Mesothelial cell of epicardium (in vitro differentiated cells): ENCODE measurements at places on chromosomes 13 and 19.

DNA sequence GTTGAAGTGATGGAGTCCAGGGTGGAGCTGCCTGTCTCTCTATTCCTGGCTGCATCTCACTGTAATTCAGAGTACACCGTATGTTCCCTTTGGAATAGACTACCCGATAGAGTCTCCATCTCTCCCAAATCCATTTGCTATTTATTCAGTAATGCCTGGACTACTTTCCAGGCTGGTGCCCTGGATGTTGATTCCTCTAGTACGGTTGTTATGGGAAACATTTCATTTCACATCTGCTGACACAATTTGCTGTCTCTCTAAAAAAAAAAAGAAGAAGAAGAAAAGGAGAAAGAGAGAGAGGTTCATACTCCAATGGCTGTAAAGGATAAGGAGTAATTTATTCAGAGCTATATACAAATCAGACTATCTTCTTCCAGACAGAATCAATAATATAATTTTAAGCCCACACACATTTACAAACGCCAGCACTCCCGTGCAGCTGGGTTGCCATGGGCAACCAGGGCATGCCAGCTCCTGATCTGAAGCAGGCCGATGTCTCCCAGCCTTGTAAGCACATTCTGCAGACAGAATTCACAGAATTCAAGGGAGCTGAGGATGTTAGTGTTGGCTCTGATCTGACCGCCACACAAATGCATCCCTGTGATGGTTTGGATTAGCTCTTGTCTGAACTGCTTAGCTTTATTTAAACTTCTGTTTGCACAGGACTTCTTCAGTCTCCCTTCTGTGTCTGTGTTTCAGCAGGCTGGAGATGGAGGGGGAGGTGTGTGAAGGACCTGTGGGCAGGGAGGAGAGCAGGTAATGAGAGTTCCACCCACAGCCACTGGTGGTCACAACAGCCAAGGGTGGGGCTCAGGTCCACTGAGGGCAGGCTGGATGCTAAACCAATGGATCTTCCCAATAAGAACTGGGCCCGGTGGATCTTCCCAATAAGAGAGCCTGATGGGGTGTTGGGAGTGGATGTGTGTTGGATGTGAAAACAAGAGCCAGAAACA is 66.0 kb downstream of the TEX26 start:
- DNase-seq = peak; percentile 47

GRCh38 chr13:97875911-97876310 is 77.6 kb upstream of the IPO5 start:
- no peak for DNase-seq

DNA sequence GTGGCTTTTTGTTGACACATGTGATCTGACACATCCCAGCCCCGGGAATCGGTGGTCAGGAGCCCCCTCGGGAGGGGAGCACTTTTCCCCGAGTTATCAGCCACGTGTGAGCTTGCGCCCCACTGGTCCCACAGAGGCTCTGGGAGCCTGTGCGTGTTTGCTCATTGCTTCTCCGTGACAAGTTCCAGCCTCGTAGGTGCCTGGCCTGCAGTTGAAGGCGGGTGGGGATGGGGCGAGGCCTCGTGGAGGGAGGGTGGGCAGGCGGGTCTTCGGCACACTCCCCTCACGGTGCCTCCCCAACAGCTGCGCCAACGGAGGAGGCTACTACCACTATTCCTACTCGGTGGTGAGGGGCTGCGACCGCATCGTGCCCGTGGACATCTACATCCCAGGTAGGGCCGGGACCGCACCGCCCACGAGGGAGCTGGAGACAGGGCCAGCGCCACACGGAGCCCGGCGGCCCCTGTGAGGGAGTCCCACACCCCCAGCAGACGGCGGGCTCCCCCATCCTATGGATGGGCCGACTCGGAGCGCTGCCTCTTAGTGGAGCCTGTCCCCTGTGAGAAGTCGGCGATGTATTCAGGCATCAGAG is 8.3 kb downstream of the GAMT start:
- no peak for DNase-seq

DNA sequence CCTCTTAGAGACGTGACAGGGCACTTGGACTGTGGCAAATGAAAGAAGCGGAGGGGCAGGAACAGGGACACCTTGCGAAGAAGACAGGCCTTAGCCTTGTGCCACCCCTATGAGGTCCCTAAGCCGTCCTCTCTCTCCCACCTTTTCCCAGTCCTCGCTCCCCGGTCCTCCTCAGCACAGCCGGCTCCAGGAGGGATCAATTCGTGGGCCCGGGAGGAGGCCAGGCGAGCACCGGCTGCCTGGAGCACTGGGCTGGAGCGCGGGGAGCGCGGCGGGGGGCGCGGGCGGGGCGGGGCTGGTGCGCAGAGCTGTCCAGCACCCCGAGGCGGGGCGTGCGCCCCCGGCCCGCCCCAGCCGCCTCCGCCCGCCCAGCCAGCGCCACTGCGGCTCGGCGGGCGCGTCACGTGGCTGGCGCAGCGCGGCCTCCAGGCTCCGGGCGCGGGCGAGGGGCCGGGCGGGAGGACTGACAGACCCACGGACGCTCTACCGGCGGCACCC is at the start of gene LRP3:
TSS of gene LRP3 (plus strand) at position 466 of the 498 bp plus-strand sequence. CDS start 456 bp downstream, outside the sequence.
- peak; percentile 54 for DNase-seq

- DNase-seq = no peak
These were observed 346.1 kb downstream of the SLITRK1 start for GRCh38 chr13:83536153-83536552.

GRCh38 chr13:99469041-99469440 is 32.2 kb upstream of the TM9SF2 start:
- no peak for DNase-seq

DNA sequence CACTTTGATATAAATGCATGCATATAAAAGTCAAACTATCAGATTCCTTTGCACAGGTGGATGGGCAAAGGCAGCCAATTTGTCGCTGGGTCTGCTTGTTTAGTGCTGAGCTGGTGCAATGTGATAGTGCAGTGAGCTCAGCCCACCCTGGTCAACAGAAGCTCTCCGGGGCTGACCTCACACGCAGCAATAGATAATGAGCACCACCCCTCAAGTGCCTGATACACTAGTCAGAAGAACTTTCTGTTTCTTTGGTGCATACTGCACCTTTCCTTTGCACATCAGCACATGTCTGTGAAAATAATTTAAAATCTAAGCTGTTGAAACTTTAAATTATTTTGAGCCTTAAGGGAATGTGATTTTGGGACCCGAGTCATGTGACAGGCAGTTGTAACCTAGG is 20.2 kb downstream of the ATP8A2 start:
- DNase-seq = no peak

DNA sequence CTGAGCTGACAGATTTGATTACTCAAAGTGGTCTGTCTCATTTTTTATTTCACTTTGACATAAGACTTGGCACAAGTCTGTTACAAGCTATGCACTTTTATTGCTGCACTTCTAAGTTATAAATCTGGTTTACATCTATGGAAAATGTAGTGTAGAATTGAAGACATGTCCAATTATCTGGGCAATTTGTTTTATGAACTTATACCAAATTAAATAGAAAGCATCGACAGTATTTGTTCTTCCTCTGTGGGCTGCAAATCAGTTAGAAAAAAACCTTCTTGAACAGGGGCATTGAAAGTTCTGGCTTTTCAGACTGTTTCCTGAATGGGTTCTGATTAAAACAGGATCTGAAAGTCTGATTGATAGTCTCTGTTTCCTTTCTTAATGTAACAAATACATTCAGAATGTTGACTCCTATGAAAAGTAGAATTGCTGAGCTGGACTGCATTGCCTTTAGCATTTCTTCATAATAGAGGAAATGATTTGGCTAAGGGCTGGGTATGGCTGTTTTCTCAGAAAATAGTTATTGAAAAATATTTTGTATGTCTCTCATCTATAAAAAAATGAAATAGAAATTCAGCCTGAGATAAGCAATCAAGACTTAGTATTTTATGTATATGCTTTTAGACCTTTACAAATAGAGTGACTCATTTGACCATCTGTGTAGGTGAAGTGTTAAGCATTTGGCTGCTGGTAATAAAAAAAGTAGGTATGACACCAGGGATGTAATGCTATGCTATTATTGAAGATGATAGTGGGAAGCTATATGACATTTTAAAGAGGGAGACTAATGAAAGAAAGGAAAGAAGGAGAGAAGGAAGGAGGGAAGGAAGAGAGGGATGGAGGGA is 210.9 kb upstream of the SPRY2 start:
- DNase-seq = no peak

DNA sequence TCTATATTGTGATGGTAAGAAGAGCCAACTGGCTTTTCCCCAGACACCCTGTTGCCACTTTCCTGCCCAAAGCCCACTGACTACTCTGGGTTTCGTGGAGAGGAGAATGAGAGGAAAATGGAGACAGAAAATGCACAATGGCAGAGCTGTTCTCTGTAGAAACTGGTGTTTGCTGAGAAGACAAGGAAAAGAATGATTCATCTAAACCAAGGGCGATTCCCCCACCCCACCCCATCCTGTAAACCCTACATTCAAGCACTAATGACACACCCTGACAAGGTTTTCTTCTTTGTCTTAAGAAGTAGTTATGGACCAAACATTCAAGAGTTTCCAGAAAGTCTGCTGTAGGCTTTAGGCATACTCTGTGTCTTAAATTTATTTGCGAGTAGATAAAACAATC is 68.8 kb downstream of the DOCK9 start:
- no peak for DNase-seq

DNA sequence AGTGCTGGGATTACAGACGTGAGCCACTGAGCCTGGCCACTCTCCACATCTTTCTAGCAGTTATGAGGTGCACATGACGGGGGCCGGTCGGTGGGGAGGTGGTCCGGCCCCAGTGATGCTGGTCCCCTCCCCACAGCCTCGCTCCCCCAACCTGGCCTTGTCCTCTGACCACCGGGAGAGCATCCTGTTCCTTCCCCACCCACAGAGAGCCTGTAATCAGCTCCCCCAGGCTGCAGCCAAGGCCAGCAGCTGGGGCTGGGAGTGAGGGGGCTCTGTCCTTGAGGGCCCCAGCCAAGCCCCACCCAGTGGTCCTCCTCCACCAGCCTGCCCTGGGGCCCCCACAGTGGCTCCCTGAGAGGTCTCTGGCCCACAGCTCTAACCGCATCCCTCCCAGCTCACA is 3.0 kb upstream of the INSL3 start:
- no peak for DNase-seq

GRCh38 chr13:33642374-33643065 is 175.4 kb upstream of the RFC3 start:
- no peak for DNase-seq

- DNase-seq = no peak
These were observed 2.8 kb downstream of the CPAMD8 start for GRCh38 chr19:17023805-17024204.

- no peak for DNase-seq
These were observed 221.9 kb upstream of the PCDH17 start for GRCh38 chr13:57409656-57410055.

DNA sequence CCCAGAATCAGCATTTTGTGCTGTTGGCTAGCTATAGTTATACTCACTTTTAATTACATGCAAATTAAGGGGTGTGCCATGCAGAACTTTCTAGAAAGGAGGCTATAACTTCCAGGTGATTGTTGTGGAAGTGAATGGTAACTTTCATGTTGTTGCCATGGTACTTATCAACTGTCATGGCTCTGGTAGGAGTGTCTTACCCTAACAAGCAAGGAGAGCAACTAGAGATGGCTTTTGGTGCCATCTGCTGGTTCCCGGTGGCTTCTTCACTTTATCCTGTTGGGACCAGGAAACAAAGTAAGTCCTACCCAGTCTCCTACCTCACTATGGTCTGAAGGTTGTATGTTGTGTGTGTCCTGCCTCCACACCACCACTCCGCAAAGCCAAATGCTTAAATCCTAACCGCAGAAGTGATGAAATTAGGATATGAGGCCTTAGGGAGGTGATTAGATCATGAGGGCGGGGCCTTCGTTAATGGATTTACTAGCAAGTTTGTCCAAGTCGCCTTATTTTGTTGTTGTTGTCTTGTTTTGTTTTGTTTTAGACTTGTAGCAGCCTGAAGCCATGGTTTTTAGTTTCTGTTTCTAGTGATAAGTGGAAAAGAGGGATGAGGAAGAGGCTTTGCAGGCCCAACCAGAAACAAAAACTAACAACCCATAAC is 22.6 kb downstream of the FBXL12 start:
- DNase-seq = peak; percentile 53

DNA sequence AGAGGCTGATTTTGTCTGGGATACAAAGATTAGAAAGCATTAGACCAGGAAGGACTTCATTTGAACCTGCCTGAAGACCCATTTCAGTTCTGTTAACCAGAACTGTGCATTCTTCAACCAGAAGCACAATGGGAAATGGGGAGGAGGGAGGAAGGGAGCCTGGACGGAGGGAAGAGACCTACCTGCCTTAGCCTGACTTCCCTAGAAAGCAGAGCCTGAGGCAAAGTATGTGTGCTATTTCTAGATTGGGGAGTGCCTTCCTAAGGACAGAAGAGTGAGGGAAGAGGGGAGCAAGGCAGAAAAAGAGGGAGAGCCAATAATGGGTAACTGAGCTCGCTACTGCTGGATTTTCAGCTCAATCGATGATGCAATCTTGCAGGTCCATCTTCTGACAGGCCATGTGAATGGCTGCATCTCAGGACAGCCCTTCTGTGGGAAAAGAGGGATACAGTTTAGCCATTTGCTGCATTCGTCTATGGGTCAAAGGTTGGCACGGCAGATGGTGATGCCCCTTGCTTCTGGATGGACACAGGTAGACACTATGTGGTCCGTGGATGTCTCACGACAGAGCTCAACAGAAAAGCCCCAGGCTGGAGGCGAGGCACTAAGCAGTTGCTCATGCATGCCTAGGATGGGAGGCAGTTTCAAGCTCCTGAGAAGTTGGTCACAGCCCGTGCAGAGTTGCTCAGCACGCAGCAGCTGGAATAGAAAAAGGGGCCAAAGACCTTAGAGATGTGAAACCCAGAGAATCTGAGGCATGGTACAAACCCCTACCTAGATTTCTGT is 78.8 kb upstream of the UBL3 start:
- DNase-seq = no peak

GRCh38 chr13:39809466-39809865 is 154.0 kb downstream of the COG6 start:
- no peak for DNase-seq

GRCh38 chr13:98487016-98487415 is 89.9 kb downstream of the STK24 start:
- no peak for DNase-seq

GRCh38 chr19:45693106-45693788 is 781 bp downstream of the QPCTL start:
- peak; percentile 90 for DNase-seq

GRCh38 chr19:46761418-46761831 is 15.2 kb upstream of the STRN4 start:
- no peak for DNase-seq

GRCh38 chr13:29457299-29457698 is 138.2 kb downstream of the SLC7A1 start:
- DNase-seq = no peak

- no peak for DNase-seq
These were observed 500 bp downstream of the AP3D1 start for GRCh38 chr19:2150794-2151338.

DNA sequence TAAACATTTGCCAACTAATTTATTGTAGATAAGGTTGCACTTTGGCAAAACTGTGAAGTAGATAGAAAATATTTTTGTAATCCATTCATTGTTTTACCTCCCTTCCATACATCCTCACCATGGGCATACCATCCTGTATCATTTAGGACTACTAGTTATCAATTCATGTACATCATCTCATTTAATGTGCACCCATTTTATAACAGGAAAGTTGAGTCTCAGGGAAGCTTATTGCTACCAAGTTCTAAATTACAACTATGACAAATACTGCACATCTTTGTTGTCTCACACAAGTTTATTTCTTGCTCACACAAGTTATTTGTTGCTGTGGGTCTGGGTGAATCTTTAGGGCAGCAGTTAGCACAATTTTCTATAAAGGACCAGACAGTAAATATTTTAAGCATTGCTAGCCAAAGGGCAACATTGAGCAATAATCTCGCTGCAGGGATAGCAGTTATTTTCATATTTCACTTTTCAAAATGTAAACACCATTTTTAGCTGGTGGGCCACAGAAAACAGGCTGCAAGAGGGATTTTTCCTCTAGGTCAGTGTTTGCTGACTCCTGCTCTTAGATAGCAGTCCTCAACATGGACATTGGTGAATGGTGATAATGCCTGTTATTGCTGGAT is 276.5 kb downstream of the GPC6 start:
- DNase-seq = no peak
